Stimulated activated CD8-positive, alpha-beta memory T cell treated with anti-CD3 and anti-CD28 coated beads, Interleukin-2, amount 100 ng/mL, for 1 hour (primary cell): ENCODE measurements at places on chromosomes 5 and 9.

DNA sequence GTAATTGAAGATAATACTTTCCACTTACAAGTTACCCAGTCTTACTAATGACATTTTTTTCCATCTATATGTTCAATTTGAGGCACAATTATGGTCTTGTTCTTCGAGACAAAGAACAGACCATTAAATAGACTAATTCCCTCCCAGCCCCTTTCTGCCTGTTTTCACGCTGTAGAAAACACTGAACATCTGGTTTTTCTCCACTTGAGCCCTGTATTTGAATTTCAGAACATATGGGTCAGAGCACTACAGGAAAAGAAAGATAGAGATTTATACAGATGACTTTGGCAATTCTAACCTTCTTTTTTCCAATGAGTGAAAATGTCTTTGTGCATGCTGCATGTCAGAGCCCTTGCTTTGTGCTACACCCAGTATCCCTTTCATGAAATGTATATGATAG, 506.9 kb downstream of the LRRC70 start:
- no peak for DNase-seq

DNA sequence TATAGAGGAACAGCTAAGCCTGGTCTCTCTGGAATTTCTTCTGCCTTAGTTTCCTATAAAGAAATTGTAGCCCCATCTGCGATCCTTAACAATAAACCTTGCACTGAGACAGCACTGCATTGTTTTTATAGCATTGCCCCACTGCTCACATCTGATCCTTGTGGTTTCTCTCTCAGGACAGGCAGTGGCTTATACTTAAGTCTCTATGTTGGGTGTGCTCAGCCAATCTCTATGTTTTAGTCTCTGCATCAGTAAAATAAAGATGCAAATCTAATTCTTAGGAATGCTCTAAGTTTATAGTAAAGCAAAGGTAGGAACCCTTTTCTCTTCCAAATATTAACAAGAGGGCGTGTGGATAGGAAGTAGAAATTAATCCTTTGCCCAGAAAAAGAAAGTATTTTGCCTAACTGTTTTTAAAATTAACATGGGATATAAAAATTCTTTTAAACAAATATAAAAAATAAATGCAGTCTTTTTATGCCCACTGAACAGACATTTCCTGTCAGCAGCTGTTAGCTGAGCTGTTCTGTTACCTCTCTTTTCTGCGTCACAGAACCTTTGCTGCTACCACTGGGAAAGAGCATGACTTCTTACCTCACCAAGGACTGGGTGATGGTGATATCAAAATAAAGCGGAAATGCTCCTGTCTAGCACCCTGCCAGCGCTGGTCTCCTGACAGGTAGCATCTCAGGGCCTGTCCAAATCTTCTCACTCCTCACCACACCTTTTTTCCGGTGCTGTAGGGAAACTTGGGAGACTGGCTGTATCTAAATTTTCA, 29.5 kb downstream of the MRPS27 start:
- DNase-seq, result no peak

DNA sequence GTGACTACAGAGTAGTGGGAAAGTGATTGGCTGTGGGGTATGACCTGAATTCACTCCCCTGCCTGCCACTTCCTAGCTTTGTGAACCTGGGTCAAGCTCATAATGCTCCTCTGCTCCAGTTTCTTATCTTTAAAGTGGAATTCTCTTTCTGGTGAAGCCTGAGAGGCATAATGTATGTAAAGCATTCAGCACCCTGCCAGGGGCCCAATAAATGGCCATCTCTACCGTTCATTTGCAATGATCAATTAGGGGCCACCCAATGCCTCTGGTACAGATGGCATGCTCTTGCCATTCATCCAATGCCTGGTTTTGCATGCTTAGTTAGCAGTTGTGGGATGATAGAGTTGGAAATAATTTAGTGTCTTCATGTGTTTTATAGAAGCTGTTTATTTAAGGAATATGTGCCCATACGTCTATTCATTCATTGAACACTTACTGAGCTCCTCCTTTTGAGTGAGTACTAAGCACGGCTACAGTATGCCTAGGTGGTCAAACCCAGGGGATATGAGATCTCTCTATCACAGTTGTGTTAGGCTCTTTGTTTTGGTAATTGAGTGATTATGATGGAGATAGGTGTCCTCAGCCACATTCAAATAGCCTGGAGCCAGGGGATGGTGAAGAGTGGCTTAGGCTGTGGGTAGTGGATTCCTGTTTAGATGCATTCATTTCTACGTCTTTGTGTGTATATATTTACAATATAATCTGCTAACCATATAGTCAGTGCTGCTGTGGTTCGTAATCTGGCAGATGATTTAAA, 15.3 kb downstream of the ZNF462 start:
- DNase-seq, result no peak

GRCh38 chr5:136686192-136686872, 321.0 kb upstream of the TRPC7 start:
- no peak for DNase-seq

GRCh38 chr5:176888016-176888864, 10.9 kb downstream of the HK3 start:
- no peak for DNase-seq

GRCh38 chr9:115680231-115680630, 473.4 kb upstream of the PAPPA start:
- DNase-seq, result no peak

DNA sequence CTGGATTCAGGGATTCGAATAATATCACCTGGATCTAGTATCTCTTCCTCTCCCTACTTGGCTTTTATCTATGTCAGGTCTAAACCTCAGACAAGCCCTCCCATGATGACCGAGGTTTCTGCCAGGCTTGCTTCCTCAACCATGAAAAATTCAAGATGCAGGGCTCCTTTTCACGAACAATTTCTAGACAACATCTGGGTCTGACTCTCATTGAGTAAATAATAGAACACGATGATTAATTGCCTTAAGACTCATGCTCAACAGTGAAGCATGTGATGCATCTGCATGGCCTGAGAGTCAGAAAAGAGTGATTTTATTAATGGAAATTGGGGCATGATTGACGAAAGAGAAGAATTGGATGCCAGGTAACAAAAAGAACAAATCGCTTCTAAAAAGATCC, 277.2 kb upstream of the ZNF608 start:
- DNase-seq, result no peak
